ENCODE measurements at places on chromosomes 12 and 14.

GRCh38 chr12:4261655-4262054 is 11.9 kb upstream of the CCND2 start:
- no peak for DNase-seq

DNA sequence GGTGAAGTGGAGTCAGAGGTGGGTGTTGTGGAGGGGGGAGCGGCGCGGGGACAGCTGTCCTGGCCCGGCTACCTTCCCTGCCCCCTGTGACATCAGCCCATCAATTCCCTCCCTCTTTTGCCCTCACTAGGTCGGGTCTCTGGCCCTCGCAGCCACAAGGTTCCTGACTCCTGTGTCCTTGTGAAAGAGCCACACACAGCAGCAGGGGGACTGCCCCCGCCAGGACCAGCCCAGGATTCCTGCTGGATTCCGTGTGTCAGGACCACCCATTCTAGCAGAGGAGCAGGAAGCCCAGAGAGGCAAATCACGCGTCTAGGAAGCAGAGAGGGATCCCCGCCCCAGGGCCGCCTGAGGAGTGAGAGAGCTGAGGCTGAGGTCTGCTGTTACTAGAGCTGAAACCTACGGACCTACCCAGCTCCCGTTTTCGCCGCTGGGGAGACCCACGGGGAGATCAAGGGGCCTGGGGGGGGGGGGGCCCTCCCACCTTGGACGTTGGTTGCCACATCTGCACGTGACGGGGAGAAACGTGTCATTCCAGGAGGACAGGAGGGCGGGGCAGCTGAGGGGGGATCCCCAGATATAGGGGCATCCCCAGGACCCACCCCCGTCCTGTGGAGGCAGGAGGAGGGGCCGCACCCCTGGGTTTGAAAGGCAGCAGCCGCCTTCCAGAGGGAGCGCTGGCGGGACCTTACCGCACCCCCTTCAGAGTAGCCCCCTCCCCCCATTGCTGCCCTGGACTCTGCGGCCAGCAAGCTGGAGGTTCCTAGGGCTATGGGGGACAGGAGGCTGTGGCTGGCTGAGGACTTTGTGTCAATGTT is 12.5 kb upstream of the INF2 start:
- no peak for DNase-seq

GRCh38 chr12:86697916-86698640 is 441.9 kb upstream of the MGAT4C start:
- no peak for DNase-seq

DNA sequence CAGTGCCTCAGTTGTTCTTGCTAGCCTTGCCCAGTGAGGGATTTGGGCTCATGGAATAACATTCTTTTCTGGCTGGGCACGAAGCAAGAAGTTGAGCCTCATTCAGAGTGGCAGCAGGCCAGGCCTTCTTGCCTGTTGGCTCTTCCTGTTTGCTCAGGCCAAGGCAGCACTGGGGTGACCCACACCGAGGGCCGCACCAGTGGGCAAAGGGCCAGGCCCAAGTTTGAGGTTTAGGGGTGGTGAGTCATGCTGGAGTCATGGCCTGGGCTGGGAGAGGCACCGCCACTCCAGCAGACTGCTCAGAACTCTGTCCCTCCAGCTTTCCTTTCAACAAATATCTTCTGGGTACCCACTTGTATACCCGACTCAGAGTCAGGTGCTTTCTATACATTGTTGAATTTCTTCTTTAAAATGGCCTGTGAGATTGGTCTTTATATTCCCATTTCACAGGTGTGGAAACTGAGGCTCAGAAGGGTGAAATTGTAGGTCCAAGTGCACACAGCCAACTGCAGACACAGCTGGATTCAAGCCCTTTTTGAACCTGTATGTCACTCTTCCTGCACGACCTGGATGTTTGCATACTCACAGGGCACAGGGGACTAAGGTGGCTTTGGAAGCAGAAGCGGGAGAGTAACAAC is 279.4 kb downstream of the FOXN3 start:
- DNase-seq: no peak

DNA sequence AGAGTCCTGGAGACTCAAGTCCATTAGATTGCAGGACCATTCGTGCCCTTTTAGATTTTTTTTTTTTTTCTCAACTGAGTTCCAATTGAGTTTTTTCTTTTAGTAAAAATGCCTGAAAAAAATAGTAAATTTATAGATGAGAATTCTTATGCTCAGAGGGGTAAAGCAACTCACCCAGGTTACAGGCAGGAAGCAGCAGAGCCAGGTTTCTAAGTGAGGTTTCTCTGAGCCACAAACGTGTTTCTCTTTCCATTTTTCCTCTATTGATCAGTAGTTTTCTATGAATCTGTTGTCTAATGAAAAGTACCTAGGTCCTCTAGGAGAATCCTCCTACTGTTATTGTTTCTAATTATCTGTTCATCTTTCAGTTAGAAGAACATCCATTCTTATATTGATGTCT is 66.4 kb upstream of the C12orf71 start:
- DNase-seq: peak; percentile 49

- no peak for DNase-seq
These were observed 19.9 kb upstream of the GPR68 start for GRCh38 chr14:91264151-91265150.

- no peak for DNase-seq
These were observed 4.4 kb downstream of the MSRB3 start for GRCh38 chr12:65282840-65283239.
